ENCODE measurements at places on chromosomes 7 and 10.
A peak's percentile ranks its signal among the peaks of the same experiment; 100 is the strongest.

DNA sequence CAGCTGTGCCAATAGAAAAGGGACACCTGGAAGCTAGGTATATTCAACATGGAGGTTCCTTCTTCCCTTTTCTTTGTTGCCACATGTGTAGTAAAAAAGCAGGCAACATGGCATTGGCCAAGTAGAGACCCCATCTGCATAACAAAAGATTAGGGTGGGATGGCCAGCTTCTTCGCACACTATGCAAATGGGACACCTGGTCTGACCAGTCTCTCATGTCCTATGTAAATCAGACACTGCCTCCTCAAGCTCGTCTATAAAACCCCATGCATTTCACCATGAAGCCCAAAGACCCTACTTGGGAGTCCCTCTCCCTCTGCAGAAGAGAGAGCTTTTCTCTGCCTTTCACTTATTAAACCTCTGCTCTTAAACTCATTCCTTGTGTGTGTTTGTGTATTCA, 53.9 kb downstream of the MYL10 start:
- no peak for DNase-seq

DNA sequence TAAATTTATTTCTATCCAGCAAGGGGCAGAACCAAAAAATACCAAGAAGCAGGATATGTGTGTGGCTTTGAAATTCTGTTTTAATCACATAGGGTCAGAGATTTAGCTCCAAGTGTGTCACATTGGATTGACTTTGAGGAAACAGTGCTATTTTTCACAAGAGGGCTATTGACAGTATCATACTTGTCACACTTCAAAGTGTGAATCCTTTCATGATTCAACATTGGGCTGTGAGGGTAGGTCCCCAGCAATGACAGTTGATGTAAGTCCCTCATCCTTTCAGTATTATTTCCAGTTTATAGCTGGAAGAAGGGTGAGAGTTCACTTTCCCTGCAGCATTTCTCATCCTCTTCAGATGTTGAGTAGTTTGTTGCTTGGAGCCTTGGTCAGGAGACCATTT, 7.4 kb downstream of the CCNY start:
- DNase-seq: no peak

GRCh38 chr10:43128958-43129706, 9.1 kb upstream of the CSGALNACT2 start:
- DNase-seq: no peak

DNA sequence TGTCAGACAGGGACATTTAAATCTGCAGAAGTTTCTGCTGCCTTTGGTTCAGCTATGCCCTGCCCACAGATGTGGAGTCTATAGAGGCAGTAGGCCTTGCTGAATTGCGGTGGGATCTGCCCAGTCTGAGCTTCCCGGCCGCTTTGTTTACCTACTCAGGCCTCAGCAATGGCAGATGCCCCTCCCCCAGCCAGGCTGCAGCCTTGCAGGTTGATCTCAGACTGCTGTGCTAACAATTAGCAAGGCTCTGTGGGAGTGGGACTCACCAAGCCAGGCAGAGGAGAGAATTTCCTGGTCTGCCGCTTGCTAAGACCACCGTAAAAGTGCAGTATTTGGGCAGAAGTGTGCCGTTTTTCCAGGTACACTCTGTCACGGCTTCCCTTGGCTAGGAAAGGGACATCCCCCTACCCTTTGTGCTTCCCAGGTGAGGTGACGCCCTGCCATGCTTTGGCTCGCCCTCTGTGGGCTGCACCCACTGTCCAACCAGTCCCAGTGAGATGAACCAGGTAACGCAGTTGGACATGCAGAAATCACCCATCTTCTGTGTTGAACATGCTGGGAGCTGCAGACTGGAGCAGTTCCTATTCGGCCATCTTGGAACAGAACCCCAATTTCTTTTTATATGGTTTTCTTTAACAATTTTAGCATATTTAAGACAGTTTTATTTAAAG, 28.4 kb upstream of the VWDE start:
- no peak for DNase-seq

GRCh38 chr10:77249901-77250459, 387.6 kb downstream of the KCNMA1 start:
- DNase-seq: no peak

DNA sequence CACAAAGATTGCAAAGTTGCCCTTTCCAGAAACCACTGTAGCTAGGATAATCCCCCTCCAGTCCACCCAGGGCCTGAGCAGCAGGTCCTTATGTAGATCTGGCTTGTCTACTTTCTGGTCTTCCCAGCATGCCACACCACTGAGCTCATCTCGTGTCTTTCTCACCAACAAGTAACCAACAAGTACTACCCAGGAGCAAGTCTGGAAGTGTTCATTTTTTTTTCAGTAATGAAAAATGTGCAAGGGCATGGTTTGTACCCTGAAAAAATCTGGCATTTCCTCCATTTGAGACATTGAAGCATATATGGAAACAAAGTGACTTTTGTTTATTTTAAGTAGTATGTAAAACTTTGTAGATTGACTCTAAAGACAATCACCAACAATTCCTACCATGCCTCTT, 120.8 kb downstream of the INHBA start:
- DNase-seq: no peak

DNA sequence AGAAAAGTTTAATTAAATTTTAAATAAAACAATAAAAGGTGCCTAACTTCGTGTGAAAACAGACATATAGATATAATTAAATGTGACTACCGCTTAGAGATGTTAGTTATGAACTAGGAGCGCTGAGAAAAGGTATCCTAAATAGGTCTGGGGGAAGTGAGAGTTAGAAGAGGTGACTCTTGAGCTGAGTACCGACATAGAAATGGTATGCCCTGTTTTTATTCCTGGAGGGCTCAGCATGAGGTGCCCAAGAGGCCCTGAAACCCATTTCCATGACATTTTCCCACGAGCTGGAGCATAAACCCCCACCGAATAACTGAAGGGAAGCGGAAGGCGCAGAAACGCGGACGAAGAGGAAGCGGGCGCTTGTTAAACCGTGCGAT, 433 bp upstream of the STARD3NL start:
- no peak for DNase-seq

- no peak for DNase-seq
Observed at GRCh38 chr7:43520201-43520600, 62.7 kb upstream of the STK17A start.

DNA sequence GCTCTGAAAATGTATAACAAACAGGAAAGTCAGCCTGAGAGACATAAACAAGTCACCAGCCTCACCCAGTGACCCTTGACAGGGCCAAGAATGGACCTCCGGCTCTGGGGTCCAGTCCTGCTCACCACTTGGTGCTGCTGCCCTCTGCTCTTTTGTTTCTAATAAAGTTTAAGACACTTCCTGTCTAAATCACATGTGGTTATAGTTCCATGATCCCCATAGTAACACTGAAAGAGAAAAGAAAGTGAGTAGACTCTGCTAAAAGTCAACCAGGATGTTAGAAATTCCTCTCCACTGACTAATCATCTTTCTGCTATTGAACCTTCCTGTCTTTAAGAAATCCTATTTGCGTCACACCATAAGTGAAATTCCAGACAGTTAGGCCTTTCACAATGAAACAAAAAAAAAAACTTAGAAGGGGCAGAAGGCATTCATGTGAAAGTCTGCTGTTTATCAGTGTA, 179.2 kb upstream of the BET1 start:
- no peak for DNase-seq

- no peak for DNase-seq
Observed at GRCh38 chr7:5622746-5623145, 158.7 kb downstream of the RNF216 start.

- no peak for DNase-seq
Observed at GRCh38 chr7:142711746-142712616, 37.3 kb upstream of the PRSS1 start.

- DNase-seq: no peak
Observed at GRCh38 chr7:24133691-24134090, 150.3 kb upstream of the NPY start.

DNA sequence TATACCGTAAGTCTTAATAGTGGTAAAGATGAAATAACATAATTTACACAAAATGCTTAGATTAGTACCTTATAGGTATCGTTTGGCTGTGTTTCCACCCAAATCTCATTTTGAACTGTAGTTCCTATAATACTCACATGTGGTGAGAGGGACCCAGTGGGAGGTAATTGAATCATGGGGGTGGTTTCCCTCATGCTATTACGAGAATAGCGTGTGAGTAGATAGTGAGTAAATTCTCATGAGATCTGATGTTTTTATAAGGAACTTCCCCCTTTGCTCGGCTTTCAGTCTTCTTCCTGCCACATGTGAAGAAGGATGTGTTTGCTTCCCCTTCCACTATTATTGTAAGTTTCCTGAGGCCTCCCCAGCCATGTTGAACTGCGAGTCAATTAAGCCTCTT, 426.3 kb upstream of the POT1 start:
- no peak for DNase-seq

DNA sequence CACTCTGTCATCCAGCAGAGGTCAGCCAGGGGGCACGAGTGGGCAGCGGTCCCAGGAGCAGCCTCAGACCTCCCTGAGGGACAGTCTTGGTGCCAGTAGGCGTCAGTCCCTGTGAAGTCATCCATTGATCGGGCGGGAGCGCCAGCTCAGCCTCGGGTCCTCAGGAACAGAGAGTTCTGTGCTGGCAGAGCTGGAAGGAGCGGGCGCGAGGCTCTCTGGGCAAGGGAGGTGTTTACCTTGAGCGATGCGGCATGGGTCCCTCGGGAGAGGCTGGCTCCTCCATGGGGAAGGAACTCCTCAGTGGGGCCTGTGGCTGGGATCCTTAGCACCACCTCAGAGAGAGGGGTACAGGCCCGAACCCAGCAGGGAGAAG, 101.1 kb upstream of the PPIF start:
- DNase-seq: no peak

- no peak for DNase-seq
Observed at GRCh38 chr10:8049045-8049864, 5.2 kb upstream of the GATA3 start.

GRCh38 chr7:30433082-30433481, 45.5 kb downstream of the NOD1 start:
- no peak for DNase-seq

GRCh38 chr10:72320676-72321247, 34.0 kb downstream of the DNAJB12 start:
- peak; percentile 53 for DNase-seq

DNA sequence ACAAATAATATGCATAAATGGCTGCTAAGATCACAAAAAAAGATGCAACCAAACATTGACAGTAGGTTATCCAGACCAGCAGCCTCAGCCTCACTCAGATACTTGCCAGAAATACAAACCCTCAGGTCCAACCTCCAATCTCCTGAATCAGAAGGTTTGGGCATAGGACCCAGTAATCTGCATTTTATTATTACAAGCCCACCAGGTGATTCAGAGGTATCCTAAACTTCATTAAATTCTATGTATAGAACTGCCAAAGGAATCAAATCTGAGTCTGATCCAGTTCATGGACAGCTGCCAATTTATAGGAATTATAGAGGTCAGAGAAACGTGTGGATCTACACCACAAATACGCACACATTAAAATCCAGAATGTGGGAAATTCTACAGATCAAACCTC, 41.3 kb downstream of the ZNF438 start:
- no peak for DNase-seq

- DNase-seq: no peak
Observed at GRCh38 chr10:29199339-29199738, 89.5 kb upstream of the LYZL1 start.

GRCh38 chr7:99195867-99196266, 12.0 kb downstream of the KPNA7 start:
- DNase-seq: no peak

- DNase-seq: no peak
Observed at GRCh38 chr7:44103923-44104859, at the start of gene AEBP1. AEBP1 (plus strand) TSS chr7:44104345; CDS start chr7:44104666, 321 bp downstream.

- DNase-seq: no peak
Observed at GRCh38 chr7:129169171-129169671, 19.2 kb upstream of the SMO start.

DNA sequence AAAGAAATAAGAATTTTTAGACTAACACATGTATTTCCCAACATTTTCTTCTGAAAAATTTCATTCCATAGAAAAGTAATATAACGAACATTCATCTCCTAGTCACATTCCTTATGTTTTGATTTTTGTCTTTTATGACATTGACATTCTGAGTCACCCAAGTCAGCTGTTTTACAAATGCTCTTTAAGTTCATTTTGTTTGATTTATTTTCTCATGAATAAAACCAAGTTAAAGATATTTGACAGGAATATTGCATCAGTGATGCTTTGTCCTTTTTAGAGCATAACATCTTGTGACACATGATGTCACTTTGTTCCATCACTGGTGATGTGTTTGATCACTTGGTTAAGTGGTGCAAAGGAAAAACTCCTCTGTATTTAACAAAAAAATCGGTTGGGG, 48.4 kb downstream of the HGF start:
- DNase-seq: no peak

DNA sequence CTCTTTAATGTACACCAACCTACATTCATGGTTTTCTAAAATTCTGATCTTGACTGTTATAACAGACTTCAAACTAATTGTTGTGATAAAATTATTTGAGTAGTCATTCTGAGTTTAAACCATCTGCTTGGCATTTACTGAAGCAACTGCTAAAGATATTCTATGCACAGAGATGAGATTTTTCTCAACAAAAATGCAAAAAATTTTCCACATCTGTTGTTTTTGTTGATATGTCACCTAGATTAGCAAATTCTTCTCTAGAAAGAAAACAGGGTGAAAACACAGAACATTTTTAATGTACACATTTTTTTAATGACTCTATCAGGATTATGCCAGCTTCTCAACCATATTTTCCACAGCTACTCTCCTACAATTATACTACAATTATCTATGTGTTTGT, 42.7 kb downstream of the ARHGAP12 start:
- DNase-seq: no peak

DNA sequence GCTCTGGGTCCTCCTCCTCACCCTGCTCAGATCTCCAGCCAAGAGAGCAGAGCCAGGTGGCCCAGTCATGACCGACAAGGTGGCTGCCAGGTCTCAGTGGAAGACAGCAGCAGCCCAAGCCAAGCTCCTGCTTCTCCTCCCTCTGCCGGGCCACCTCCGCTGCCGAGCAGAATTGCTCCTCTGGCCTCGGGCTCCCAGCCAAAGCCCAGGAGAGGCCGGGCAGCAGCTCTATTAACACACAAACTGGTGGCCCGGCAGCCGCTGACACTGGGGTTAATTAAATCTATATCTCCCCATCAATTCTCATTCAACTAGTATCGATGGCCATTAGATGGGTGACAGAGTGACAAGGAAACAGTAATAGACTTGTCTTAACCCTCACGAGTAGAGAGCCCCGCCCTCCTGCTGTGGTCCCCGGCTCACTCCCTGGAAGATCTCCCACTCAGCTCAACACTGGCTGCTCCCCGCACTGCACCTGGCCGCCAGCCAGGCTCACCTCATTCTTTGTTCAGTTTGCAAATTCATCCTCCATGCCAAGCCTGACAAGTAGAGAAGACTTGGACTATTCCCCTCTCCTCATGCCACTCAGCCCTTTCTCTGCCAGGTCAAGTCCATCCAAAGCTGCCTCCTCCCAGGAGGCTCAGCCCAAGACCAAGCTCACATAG, 74.1 kb upstream of the UNC5B start:
- no peak for DNase-seq
